GM04504 (cell line): ENCODE measurements at places on chromosomes 7 and 10.

DNA sequence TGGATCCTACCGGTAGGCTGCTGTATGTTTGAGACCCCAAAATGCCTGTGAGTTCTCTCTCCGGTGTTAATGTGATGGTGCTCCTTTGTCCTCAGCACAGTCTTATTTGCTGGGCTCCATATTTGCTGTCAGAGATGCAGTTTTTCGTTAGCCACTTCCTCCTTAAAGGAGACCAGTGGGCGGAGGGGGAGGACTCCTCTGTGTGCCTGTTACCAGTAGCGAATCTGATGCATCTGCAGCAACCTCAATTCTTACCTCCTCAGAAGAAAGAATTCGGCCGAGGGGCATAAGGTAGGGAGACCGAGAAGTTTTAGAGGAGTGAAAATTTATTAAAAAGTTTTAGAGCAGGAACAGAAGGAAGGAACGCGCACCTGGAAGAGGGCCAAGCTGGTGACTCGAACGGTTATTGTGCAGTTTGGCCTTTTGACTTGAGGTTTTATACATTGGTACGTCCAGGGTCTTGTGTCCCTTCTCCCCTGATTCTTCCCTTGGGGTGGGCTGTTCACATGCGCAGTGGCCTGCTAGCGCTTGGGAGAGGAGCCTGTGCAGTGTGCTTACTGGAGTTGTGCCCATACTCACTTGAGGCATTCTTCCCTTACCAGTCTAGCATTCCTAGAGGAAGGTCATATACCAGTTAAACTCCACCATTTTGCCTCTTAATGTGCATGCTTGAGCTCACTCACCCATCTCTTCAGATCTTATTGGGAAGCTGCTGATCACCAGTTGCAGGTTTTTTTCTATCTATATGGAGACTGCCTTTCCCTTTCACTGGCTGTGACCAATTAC lies 49.5 kb downstream of the GNAI1 start:
- no peak for DNase-seq

DNA sequence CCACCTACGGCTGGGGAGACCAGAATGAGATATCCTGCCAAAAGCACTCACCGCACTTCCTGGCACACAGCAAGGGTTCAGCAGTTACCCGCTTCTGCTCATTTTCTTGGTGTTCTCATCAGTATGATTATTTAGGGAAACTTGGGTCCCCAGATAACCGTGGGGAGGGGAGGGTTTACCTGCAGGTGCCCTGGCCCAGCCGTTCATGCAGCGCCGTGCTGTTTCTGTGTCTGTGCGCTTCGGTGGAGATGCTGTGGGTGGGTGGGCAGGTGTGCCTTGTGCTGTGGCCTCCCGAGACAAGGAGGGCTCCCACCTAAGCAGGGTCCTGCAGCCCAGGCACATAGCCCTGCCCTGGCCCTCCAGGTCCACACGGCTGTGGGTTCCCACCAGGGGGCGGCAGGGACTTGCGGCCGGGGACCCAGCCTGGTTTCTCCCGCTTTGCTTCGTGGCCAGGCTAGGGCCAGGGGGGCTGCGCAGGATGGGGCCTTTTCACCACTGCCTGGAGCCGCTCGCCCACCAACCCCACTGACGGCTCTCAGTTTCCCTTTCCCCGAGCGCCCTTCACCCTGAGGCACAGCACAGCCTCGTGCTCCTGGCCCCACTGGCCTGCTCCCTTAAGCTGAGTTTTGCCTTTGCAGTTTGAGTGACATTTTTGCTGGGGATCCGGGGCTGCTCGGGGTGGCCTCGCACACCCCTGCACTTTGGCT lies 78.5 kb downstream of the LHPP start:
- DNase-seq = no peak

DNA sequence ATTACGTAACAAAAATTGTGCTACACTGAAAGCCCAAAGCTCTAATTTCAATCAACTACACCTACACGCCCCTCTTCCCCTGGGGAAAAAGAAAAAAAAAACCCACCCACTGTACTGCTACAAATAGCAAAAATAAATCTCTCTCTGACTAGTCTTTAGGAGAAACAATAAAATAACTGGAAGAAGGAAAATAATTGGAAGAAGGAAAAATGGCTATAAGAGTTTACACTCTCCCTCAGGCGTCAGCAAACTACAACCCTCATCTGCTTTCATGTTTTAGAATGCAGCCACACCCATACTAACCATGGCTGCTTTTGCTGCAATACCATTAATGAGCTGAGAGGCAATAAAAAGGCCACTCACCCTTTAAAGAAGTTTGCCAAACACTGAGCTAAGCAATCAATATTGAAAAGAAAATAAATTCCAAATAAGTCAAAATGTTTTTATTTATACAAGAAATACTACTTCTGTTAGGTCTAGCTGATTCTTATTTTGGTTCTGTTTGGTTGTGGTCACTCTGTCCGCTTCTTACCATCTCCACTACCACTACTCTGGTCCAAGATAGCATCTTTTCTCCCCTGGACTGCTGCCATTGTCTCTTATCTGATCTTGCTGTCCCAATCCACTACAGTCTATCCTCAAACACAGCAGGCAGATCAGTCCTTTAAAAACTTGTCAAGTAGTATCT lies 3.8 kb downstream of the MINDY3 start:
- DNase-seq = no peak

- no peak for DNase-seq
These were observed 8.2 kb upstream of the SVIL start for GRCh38 chr10:29642990-29643389.

- no peak for DNase-seq
These were observed 29.3 kb downstream of the KLF6 start for GRCh38 chr10:3755440-3756359.

GRCh38 chr7:13320333-13320732 lies 632.9 kb downstream of the ARL4A start:
- DNase-seq = no peak

- no peak for DNase-seq
These were observed 132.8 kb downstream of the CACNB2 start for GRCh38 chr10:18273039-18273438.
